ENCODE measurements at places on chromosomes 2 and 18.

DNA sequence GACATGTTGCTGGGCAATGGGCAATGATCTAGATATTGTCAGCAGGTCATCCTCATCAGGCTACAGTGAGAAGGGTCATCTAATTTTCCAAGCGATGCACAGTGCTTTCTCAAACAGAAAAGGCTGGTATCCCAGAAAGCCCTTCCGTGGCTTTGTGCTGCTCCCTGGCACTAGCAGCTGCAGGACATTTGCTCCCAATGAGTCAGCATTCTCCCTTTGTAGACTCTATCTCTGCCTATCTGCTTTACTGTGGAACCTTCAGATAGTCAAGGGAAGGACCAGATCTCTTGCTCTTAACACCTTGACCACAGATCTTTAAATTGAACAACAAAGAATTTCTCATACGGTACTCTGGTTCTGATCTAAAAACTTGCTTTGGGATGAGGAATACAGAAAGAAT lies 101.4 kb downstream of the CDH2 start:
- no peak for DNase-seq

DNA sequence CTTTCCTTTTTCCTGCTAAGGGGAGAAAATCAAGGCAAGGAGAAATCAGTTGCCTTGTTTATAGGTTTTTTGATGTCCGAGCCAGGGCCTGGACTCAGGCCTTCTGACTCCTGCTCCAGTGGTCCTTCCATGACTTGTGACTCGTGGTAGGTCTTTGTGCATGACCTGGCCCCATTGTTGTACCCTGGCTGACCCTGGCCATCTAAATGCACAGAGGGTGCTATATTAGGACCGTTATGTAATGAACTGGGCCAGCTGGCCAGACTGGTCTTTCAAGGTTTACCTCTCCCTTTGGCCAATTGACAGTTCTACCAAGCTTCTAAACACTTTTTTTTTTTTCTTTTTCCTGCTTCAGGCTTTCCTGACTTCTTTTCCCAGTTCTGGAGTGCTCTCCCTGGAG lies 81.1 kb downstream of the SETBP1 start:
- no peak for DNase-seq

GRCh38 chr2:239616729-239617128 lies 215.9 kb upstream of the HDAC4 start:
- no peak for DNase-seq

DNA sequence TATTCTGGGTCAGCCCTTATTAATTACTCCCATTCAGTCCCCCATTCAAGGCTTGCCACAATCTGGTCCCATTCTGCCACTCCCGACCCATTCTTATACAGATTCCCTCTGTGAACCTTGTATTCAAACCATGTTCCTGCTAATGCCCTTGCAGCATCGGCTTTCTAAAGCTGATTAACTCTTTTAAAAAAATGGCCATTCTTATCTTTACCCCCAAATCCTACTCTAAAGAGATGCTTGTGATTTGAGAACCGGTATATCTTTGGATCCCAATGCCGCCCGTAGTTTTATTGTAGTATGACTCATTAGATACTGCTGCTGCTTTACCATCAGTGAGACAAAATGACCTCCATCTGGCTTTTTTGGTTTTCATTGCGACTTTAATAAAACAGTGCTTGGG lies 72.2 kb downstream of the XRCC5 start:
- no peak for DNase-seq

DNA sequence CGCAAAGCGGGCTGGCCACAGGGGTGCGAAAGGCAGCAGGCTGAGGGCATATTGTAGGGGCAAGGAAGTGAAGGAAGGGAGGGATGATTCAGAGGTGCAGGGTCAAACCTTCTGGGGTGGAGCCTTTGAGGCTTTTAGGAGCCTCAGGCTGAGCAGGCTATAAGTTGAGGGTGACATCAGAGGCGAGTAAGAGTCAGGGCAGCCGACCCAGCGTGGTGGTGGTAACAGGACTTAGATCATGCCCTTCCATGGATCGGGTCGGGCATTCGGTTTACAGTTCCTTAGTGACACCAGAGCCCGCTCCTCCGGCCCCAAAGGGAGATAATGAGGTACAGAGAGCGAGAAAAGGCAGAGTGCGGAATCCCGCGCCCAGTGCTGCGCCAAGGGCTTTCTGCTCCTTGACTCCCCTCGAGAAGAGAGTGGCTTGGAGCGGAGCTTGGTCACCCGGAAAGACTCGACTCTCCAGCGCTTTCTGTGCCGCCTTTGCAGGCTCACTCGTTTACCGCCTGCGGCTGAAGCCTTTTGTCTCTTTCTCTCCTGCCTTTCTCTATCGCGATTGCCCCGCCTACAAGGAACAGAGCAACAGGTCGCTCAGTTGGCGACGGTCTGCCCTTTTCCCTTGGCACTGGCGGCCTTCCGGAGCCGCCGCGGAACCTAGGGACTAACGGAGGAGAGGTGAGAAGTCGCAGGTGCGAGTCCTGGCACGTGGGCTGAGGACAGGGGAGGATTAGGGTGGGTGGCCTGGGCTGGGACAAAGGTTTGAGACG lies 720 bp downstream of the LBX2 start:
- no peak for DNase-seq

DNA sequence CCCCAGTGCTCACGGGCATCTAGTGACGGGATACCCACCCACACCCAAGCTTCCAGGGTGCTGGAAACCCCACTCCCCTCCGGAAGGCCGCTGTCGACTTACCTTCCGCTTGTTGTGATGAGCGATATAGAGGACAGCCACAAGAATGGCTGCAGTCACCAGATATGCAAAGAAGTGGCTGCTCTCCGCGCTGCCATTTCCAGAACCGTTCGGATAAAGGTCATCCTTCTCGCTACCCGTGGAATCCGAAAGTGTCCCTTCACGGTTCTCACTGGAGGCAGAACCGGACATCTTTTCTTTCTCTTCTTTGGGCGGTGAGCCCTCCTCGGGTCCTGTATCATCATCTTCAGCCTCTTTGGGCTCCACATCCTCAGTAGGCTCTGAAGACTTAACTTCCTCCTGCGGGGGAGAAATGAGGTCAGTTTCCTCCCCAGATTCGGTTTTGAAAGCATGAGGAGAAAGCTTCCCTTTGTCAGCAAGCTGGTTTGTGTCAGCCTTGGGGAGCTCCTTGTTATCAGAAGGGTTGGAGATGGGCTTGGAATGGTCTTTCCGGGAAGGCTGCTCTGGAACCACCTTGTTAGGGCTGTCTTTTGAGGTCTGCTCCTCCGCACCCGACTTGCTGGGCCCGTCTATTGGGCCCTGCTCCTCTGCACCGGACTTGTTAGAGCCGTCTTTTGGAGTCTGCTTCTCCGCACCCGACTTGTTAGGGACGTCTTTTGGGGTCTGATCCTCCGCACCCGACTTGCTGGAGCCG lies 1.2 kb downstream of the TGOLN2 start:
- no peak for DNase-seq

- DNase-seq = no peak
These were observed 28.7 kb downstream of the GEMIN6 start for GRCh38 chr2:38806733-38807059.

- DNase-seq = no peak
These were observed 66.8 kb downstream of the BIN1 start for GRCh38 chr2:127040169-127040568.

DNA sequence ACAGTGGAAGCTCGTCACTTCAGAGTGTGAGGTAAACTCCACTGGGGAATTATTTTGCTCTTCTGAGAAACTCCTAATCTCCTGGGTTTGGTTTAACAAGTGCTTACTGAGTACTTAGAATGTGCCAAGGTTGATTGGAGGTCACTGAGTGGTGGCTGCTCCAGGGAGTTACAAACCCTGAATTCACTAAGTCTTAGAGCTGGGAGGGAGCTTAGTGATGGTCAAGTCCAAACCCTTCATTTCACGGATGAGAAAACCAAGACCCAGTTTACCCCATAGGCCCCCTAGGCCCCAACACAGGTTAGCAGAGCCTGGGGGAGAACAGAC lies 52.0 kb downstream of the SLC4A5 start:
- no peak for DNase-seq

DNA sequence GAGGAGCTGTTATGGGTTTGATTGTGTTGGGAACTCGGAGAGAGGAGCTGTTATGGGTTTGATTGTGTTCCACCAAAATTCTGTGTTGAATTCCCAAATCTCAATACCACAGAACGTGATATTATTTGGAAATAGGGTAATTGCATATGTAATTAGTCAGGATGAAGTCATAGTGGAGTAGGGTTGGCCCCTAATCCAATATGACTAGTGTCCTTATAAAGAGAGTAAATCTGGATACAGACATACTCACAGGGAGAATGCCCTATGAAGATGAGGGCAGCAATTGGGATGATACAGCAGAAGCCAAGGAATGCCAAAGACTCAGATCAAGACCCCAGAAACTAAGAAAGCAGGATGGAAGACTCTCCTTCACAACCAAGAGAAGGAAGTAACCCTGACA lies 1023.2 kb upstream of the ZEB2 start:
- DNase-seq = no peak

GRCh38 chr2:98175811-98176210 lies 88.8 kb downstream of the VWA3B start:
- DNase-seq = no peak

- no peak for DNase-seq
These were observed 187.0 kb downstream of the HAUS1 start for GRCh38 chr18:46291149-46291548.

DNA sequence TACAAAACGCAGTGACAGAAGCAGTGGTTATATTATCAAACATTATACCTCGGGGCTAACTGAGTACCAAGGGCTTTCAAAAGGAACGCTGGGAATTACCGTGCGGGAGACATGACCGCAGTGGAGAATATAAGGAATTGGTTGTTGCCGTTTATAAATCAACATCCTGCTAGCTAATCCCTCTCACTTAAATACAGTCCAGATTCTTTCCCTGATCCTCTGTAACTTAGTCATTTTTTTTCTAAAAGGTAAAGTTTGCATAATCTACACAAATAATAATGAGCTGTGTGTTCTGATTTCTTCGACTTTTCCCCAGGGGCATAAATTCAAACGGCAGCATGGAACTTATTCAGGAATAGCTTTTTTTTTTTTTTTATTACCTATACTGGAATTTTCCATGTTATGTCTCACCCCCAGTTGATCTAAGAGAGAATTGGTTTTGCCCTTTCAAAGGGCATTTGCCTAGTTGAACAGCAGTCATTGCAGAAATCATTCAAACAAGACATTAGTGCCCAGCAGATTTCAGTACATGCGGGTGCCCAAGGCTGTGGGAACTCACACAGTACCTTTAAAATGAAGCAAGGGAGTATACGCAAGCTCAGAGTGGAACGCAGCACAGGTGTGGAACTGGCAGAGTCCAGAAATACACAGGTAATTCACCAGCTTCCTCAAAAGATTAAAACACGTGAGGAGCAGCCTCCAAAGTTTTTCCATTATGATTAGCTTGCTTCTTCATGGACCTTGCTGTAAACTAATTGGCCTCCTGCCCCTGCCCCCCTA lies 63.9 kb downstream of the SMIM21 start:
- DNase-seq = no peak

- DNase-seq = no peak
These were observed 89.9 kb upstream of the SLC1A4 start for GRCh38 chr2:64899081-64899865.

GRCh38 chr18:12369211-12369610 lies 7.8 kb downstream of the AFG3L2 start:
- no peak for DNase-seq

DNA sequence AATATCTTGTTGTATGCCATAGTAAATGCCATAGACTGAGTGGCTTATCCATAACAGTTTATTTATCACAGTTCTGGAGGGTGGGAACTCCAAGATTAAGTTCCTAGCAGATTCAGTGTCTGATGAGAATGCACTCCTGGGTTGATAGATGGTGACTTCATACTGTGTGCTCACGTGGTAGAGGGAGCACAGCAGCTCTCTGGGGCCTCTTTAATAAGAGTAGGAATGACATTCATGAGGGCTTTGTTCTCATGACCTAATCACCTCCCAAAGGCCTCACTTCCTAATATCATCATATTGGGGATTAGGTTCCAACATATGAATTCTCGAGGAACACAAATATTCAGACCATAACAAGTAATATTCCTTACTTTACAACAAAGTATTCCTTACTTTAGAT lies 98.1 kb upstream of the SH3BP4 start:
- no peak for DNase-seq

GRCh38 chr18:79855147-79855933 lies 57.6 kb downstream of the KCNG2 start:
- no peak for DNase-seq

GRCh38 chr2:173979751-173980351 lies 14.7 kb upstream of the SP3 start:
- DNase-seq = no peak

- DNase-seq = no peak
These were observed 61.2 kb downstream of the DCC start for GRCh38 chr18:52401236-52401635.

- DNase-seq = no peak
These were observed 138.1 kb downstream of the SETBP1 start for GRCh38 chr18:44818668-44819403.

DNA sequence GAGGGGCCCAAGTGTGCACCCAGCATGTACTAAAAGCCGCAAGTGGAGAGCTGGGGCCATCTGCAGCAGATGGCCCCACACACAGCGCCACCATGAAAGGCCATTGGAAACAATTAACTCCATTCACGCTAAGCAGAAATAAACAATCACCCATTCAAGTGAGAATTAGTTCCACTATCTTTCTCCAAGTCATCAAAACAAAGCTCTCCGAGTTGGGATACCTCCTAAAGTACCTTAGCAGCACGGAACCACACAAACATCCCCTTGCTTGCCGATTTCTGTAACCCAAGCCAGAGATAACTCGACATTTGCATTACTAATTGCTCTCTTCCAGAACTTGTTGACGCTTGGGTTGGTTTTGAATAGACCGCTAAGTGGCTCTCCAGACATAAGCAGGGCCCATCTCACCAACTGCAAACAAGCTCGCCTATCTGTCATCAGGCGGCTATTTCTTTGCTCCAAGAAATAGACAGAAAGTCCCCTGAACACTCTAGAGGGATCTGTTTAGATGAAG lies 840.6 kb upstream of the SALL3 start:
- DNase-seq = no peak

Data from hepatic stellate cell (primary cell).